Esophagus squamous epithelium (tissue), 5 donors: ENCODE measurements at places on chromosomes 7 and 10. TPM values are rescaled to one million over a fixed set of nuclear protein-coding genes. Genes with fewer than 3 reads are reported as not detected.

The NPFFR1 gene
- total RNA-seq, result not detected

The SHTN1 gene
- total RNA-seq, result 8.6 TPM

GRCh38 chr7:18239212-18239611 lies 211.6 kb upstream of the PRPS1L1 start:
- H3K36me3 ChIP-seq, result no peaks in the 10 kb centered on the region
- no peak overlapping the region for H3K27ac ChIP-seq
- no peaks in the 10 kb centered on the region for H3K4me1 ChIP-seq

GRCh38 chr7:82700741-82701140 lies 257.2 kb upstream of the CACNA2D1 start:
- no peaks in the 10 kb centered on the region for H3K27me3 ChIP-seq
- peaks cover 6% of the 10 kb centered on the region for H3K4me1 ChIP-seq
- no peaks in the 10 kb centered on the region for H3K36me3 ChIP-seq
- DNase-seq, result no peak

DNA sequence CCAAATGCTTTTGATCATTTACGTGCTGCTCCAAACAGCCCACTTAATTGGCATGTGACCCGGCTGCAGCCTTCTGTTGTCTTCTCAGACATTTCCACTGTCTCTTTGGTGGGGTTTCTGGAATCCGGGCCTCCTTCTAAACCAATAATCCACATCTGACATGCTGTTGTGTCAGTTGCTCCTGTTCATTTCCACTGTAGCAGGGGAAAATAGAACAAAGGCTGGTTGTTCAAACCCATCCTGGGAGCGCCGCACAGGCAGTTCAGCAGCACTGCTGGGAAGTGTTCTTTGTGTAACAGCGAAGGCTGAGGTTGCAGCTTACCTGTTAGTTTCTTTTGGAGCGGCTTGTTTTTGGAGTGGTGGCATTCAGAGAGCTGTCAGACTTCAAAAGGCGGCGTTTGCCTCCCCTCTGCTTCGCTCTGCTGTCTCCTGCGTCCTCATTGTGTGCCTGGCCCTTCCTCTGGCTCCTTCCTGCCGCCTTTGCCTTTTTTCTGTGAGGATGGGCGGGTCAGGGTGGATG lies 149.4 kb downstream of the SNX10 start:
- no peak for DNase-seq
- H3K4me1 ChIP-seq, result no peaks in the 10 kb centered on the region
- no peak overlapping the region for H3K4me3 ChIP-seq
- H3K36me3 ChIP-seq, result no peaks in the 10 kb centered on the region
- no peaks in the 10 kb centered on the region for H3K27me3 ChIP-seq

DNA sequence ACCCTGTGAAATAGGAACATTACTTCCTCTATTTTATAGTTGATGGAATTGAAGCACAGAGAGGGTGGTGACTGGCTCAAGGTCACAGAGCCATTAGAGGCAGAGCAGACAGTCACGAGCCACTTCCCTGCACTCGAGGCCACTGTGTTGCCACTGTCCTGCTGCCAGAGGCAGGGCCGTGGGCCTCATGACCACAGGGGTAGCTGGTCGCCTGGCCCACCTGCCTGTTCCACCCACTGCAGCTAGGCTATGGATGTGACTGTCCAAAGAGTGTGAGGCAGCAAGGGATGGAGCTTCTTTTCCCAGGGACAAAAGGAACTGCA lies 38.2 kb downstream of the RPS24 start:
- H3K4me3 ChIP-seq, result no peak overlapping the region
- no peak overlapping the region for H3K27ac ChIP-seq
- DNase-seq, result no peak
- no peaks in the 10 kb centered on the region for H3K4me1 ChIP-seq
- no peaks in the 10 kb centered on the region for H3K36me3 ChIP-seq
- no peaks in the 10 kb centered on the region for H3K27me3 ChIP-seq

- no peaks in the 10 kb centered on the region for H3K4me1 ChIP-seq
- no peaks in the 10 kb centered on the region for H3K27me3 ChIP-seq
- DNase-seq, result no peak
- H3K4me3 ChIP-seq, result no peak overlapping the region
- H3K27ac ChIP-seq, result no peak overlapping the region
- peaks cover 100% of the 10 kb centered on the region for H3K36me3 ChIP-seq
Measured at GRCh38 chr7:157177983-157178381, 39.3 kb downstream of the UBE3C start.

- peaks cover 96% of the 10 kb centered on the region for H3K4me1 ChIP-seq
- H3K27me3 ChIP-seq, result no peaks in the 10 kb centered on the region
- peak overlapping the region; percentile 70 for H3K27ac ChIP-seq
- DNase-seq, result no peak
- H3K4me3 ChIP-seq, result no peak overlapping the region
- no peaks in the 10 kb centered on the region for H3K36me3 ChIP-seq
Measured at GRCh38 chr10:34771106-34771505, 44.0 kb downstream of the PARD3 start.
